Hematopoietic multipotent progenitor cell (in vitro differentiated cells): ENCODE measurements at places on chromosomes 4 and X. TPM values are rescaled to one million over a fixed set of nuclear protein-coding genes. Genes with fewer than 3 reads are reported as not detected.

The BEX2 gene
- total RNA-seq: 41.7 TPM

The USP27X gene
- 7.3 TPM for total RNA-seq

The RASSF6 gene
- 1.3 TPM for total RNA-seq

The RAB40AL gene
- total RNA-seq: 1.3 TPM

The OPHN1 gene
- total RNA-seq: 2.4 TPM
